ENCODE measurements at places on chromosomes 4 and X.

GRCh38 chr4:186820391-186820891, 96.8 kb upstream of the FAT1 start:
- DNase-seq, result no peak

GRCh38 chr4:7461230-7461629, 26.5 kb upstream of the PSAPL1 start:
- no peak for DNase-seq

DNA sequence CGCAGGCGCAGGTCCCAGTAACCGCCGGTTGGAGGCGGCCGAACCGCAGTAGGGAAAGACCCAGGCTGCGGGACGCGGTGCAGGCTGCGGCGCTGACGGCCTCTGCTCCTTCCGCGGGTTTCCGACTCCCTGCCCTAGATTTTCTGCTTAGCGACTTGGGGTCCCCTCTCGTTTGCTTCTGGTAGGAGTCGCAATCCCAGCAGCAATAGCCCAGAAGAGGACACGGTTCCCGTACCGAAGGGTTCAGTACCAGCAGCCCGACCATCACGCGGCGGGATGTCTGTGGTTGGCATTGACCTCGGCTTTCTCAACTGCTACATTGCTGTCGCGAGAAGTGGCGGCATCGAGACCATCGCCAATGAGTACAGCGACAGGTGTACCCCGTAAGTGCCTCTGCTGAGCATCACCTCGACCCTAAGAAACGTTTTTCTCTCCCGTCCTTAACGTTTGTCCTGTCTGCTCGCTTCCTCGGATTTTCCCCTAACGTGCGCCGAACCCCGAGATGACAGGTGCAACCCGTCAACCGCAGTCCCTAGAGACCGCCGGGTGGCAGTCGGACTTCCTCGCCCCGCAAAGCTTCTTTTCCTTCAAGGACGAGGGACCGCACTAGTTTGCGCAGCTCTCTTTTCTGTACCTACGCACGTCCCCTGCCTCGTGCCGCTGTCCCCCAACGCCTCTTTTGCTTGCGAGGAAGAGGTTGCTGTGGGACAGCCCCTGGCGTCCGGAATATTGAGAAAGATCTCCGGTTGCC, at the start of gene HSPA4L:
HSPA4L (plus strand) TSS at position 48 of the 751 bp plus-strand sequence; CDS start at position 277, 229 bp downstream.
- DNase-seq, result no peak

GRCh38 chr4:57971261-57971660, 861.1 kb upstream of the IGFBP7 start:
- no peak for DNase-seq

- no peak for DNase-seq
Measured at GRCh38 chr4:176794651-176795050, 1.9 kb upstream of the VEGFC start.

DNA sequence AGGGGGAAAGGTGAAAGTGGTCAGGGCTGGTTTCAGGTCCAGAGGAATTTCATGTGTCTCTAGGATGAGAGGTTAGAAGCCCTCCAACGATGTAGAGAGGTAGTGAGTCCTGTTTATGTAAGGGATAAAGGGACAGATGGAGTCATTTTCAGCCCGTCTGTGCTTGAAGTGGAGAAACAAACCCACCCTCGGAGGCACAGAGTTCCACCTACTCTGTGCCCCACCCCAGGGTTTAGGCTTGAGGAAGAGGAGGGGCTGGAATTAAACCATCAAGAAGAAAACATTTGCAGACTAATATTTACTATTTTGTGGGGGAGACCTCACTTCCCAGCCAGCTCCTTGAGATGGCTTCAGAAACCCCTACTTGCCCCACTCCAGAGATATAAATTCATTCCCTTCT, 868 bp upstream of the GNL3L start:
- DNase-seq, result no peak

- no peak for DNase-seq
Measured at GRCh38 chr4:168367065-168367464, 48.5 kb upstream of the DDX60 start.

All from NCI-H1436 treated with DMSO at 0.1 percent for 48 hours (cell line).